Activated CD4-positive, alpha-beta T cell treated with anti-CD3 and anti-CD28 coated beads for 1 hour (primary cell): ENCODE measurements at places on chromosomes 4 and X.

GRCh38 chrX:151771726-151772125 lies 37.2 kb downstream of the CNGA2 start:
- DNase-seq: no peak

GRCh38 chrX:44899946-44900345 lies 27.0 kb downstream of the KDM6A start:
- no peak for DNase-seq

- DNase-seq: no peak
Observed at GRCh38 chr4:151169900-151170299, 70.5 kb downstream of the RPS3A start.

DNA sequence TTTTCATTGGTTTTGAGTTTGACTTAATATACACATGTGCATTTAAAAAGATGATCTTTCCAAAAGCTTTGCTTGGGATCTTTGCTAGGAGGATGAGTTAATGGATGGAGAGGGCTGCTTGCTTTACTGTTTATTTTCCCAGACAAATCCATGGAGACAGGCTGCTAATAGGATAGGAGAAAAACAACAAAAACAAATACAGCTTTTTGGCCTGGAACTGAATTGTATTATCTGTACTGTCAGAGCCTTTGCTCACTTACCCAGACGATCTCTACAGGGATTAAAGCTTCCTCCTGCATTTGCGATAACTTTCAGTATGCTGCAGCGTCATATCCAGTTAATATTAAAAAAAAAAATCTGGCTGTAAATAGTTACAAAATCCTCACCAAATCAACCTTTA lies 190.8 kb upstream of the NUDT6 start:
- DNase-seq: no peak

DNA sequence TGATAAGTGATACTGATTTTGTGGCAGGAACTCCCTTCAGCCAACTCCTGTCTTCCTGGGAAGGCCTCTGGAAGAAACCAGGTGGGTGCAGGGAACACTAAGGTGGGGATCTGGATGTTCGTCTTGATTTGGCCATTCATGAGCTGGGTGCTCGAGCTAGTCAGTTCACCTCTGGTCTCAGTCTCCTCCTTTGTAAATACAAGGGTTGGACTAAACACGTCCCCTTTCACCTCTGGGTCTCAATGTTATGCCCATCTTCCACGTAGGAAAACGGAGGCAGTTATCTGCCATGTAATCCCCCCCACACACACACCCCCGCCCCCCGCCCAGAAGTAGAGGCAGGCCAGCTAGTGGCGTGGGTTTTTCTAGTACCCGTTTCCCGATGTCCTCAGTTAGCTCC lies 4.1 kb upstream of the RS1 start:
- no peak for DNase-seq

DNA sequence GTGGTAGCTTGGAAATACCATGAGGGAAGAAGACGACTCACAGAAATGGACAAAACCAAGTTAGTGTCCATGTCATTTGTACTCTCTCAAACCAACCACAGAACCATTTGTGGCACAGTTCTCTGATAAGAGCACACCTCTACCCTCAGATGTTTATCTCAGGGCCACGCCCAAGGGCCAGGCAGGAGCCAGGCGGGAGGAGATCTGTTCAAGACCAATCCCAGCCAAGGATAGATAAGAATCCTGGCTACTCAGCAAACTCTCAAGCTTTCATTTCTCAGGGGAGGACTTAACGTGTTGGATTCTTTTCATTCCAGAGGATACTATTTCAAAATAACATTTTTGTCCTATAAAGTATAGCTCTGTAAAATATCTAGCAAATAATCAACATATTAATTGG lies 95.0 kb downstream of the NYX start:
- no peak for DNase-seq

GRCh38 chr4:152974468-152975379 lies 38.6 kb downstream of the FHDC1 start:
- DNase-seq: no peak
